ENCODE measurements at places on chromosomes 7 and 10. TPM values are rescaled to one million over a fixed set of nuclear protein-coding genes. Genes with fewer than 3 reads are reported as not detected.
A peak's percentile ranks its signal among the peaks of the same experiment; 100 is the strongest.

Gene AFAP1L2
- 8.8 TPM for total RNA-seq

Gene KAZALD1
- 1.9 TPM for total RNA-seq

Gene TMEM229A
- total RNA-seq, result not detected

Gene NODAL
- total RNA-seq, result not detected

Gene ASAH2
- total RNA-seq, result 6.0 TPM

Gene HOXA11
- total RNA-seq, result 0.20 TPM

Gene TMEM213
- not detected for total RNA-seq

Gene CDC14C
- not detected for total RNA-seq

Gene PILRA
- total RNA-seq, result 3.7 TPM

DNA sequence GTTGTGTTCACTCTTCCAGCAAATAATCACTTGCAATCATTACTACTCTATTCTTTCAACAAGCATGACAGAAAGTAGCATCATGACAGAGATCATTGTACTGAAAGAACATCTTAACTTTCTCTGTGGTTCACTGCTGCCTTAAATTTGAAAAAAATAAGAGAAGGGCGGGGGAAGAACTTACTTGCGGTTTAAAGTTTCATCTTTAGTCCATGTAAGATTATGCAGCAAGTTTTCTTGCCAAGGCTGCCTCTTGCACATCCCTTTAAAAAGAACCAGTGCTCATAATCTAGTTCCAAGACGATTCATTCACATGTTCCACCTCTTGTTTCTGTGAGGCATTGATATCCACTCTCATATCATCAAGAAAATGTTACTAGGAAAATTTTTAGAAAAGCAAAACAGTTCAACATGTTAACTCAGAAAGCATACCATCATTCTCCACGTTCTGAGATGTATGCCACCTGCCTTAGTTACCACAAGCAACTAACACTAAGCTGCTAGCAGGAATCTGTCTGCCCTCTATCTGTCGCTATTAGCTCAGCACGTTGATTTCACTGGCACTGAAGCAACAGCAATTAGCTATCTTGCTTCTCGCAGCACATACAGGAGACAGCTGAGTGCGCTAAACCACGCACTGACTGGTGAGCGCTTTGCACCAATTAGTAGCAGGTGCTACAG lies at the start of gene PCDH15:
Gene PCDH15 (minus strand): TSS at position 491 of the 681 bp plus-strand sequence. CDS start 136,969 bp downstream, outside the sequence.
- H3K36me3 ChIP-seq, result no peaks in the 10 kb centered on the region
- no peak within 1 kb of the TSS for H3K27ac ChIP-seq
- DNase-seq, result no peak
- no peaks in the 10 kb centered on the region for H3K4me1 ChIP-seq
- H3K4me3 ChIP-seq, result no peak within 1 kb of the TSS

DNA sequence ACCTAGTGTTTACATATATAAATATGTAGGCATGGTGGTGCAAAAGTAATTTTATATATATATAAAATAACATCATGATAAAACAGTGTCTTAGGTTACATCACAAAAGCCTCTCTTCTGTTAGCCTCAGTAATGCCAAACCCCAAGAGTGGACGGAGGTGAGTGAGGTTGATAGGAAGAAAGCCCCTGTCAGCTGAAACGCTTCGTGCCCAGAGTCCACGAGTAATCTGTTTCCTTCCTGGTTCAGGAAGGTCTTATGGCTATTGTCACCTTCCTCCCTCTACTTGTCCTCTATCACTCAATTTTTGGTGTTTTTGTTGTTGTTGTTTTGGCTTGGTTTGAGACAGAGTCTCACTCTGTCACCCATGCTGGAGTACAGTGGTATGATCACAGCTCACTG lies 41.5 kb downstream of the THNSL1 start:
- no peak overlapping the region for H3K4me3 ChIP-seq
- no peaks in the 10 kb centered on the region for H3K36me3 ChIP-seq
- H3K27me3 ChIP-seq, result no peaks in the 10 kb centered on the region
- no peak for DNase-seq

DNA sequence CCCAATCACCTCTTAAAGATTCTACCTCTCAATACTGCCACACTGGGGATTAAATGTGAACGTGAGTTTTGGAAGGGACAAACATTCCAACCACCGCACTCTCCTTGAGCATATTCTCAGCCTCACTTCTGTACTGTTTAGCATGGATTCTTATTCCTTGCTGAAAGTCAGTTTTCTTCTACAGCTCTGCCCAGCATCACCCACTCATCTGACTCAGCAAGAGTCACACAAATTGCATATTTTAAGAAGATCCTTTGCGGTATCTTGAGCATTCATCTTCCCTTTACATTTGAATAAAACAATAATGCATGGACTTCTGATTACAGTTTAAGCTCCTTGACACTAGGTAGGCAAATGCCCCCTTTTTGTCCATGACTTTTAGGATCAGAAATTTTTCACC lies 251.6 kb upstream of the MKLN1 start:
- no peak overlapping the region for H3K27ac ChIP-seq
- no peaks in the 10 kb centered on the region for H3K36me3 ChIP-seq

GRCh38 chr7:158803367-158803969 lies 25.8 kb downstream of the ESYT2 start:
- no peaks in the 10 kb centered on the region for H3K27me3 ChIP-seq
- H3K4me1 ChIP-seq, result peaks cover 33% of the 10 kb centered on the region
- peak overlapping the region; percentile 21 for H3K27ac ChIP-seq
- peaks cover 5% of the 10 kb centered on the region for H3K36me3 ChIP-seq

DNA sequence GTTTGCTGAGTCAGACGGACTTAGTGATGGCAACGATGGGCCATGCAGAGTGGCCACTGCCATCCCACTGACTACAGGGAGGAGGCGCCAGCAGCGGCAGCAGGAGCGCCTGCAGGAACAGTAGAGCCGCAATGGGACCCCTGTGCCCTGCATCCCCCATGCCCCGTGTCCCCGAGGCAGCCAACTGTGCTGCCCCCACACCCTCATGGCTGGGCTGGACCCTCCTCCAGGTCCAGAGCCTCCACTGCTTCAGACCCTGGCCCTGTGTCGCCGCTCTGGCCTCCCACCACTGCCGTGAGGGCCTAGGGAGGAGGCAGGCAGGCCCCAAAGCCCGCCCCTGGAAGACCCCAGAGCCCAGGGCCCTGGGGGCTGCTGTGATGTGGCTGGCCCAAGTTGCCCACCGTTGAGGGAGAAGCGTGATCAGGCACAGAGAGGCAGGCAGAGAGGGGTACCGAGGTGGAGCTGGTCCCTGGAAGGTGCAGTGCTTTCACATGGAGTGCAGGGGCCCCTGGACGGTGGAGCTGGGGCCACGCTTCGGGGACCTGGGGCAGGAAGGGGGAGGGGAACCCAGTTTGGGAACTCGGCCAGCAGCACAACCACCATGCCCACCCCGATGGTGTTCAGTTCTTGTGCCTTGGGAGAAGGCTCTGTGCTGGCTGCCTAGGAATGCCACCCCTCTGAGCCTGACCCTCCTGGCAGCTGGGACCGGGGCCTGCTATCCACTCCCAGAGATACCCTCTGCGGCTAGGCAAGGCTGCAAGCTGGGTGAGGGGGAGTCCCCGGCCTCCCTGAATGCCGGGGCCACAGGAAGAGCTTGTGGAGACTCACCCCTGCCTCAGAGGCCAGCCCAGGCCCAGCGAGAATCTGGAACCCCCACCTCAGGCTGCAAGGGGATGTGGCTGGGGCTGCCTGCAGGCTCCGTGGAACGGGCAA lies 32.6 kb downstream of the DKK1 start:
- no peaks in the 10 kb centered on the region for H3K4me1 ChIP-seq
- no peak overlapping the region for H3K4me3 ChIP-seq
- H3K27me3 ChIP-seq, result no peaks in the 10 kb centered on the region

DNA sequence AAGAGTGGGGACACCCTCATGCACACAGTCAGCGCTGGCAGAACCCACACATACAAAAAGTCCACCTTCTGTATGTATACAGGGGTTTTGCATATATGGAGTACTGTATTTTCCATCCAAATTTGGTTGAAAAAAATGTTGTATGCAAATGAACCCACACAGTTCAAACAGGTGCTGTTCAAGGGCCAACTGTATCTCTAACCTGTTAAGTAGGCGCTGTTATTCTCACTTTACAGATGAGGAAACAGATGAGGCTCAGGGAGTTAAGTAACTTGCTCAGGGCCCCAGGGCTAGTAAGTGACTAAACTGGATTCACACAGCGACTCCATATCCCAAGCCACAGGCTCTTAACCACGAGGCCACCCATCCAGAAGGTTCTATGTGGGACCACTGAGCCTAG lies 69.9 kb downstream of the C10orf105 start:
- H3K27ac ChIP-seq, result no peak overlapping the region
- no peak overlapping the region for H3K4me3 ChIP-seq
- no peak for DNase-seq
- no peaks in the 10 kb centered on the region for H3K4me1 ChIP-seq
- no peaks in the 10 kb centered on the region for H3K36me3 ChIP-seq
- H3K27me3 ChIP-seq, result no peaks in the 10 kb centered on the region

DNA sequence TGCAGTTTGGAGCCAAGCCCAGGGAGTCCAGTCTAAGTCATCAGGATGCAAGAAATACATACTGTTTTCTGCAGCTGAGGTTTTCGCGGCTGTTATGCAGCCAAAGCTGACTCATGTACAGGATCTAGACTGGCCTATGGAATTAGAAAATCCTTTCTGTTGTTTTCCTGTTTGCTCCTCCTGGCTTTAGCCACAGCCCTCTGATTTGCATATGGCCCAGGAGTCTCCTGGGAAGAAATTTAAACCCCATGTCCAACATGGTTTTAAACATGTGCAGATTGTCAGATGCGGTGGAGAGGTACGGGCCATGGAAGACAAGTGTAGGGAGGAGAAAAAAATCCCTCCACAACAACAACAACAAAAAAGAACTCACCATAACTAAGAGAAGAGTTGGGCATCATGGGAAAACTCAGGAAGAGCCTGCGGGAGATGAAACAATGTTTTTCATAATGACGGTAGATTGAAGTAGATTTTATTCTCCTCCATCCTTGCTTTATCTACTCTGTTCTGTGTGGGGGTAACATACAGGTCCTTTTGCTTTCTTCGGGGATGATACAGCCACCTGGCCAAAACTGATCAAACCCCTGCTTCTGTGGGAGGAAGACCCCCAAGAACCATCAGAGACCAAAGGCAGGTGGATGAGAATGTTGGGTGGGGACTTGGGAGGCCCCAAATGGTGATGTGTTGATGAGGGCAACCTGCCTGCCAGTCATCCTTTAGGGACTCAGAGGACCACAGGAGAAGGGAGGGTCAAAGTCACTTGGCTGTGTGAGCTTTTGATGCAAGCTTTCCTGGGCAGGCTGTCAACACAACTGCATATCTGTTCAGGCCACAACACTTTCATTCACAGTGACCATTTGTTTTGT lies 29.8 kb upstream of the GNA12 start:
- no peaks in the 10 kb centered on the region for H3K36me3 ChIP-seq
- peaks cover 20% of the 10 kb centered on the region for H3K4me1 ChIP-seq
- H3K27ac ChIP-seq, result peak overlapping the region; percentile 57
- DNase-seq, result no peak
- H3K27me3 ChIP-seq, result peaks cover 7% of the 10 kb centered on the region

DNA sequence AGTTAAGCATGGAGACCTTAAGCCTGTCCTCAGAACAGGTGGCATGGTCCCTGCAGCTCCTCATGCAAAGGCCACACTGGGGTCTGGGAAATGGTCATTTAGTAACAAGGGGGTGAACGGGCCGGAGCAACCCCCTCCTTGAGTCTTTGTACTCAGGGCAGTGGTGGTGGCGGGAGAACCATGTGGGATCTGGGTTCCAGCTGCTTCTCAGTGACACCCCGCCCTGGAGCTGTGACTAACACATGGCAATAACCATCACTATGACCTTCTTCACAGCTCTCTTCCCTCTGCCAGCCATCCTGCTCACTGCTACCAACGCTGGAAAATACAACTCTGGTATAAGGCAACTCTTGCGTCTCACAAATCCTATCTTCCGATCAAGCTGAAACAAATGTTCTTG lies 203.4 kb upstream of the FRMD4A start:
- peak overlapping the region; percentile 87 for H3K27ac ChIP-seq
- no peaks in the 10 kb centered on the region for H3K27me3 ChIP-seq
- peaks cover 70% of the 10 kb centered on the region for H3K4me1 ChIP-seq
- H3K36me3 ChIP-seq, result peaks cover 10% of the 10 kb centered on the region
- no peak overlapping the region for H3K4me3 ChIP-seq

DNA sequence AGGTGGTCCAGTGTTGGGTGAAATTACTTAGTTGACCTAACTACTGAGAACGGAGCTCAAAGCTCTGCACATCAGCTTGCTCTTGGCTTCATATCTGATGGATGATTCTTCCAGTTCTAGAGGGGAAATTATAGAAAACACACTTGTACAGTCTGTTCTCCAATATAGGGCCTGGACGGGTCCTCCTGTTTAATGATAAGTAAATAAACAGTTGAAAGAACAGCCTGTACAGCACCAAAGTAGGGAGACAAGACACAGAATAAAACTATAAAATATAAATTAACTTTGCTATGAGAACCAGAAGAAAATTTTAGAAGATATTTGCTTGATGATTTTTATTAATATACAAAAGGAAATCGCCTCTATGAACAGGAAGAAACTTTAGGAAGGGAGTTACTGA lies 271.7 kb downstream of the STK31 start:
- H3K4me1 ChIP-seq, result no peaks in the 10 kb centered on the region
- H3K27me3 ChIP-seq, result peaks cover 21% of the 10 kb centered on the region
- no peak for DNase-seq
- peaks cover 8% of the 10 kb centered on the region for H3K36me3 ChIP-seq
- H3K4me3 ChIP-seq, result no peak overlapping the region

- no peak overlapping the region for H3K27ac ChIP-seq
- H3K4me1 ChIP-seq, result no peaks in the 10 kb centered on the region
- H3K4me3 ChIP-seq, result no peak overlapping the region
- no peaks in the 10 kb centered on the region for H3K27me3 ChIP-seq
- no peak for DNase-seq
- no peaks in the 10 kb centered on the region for H3K36me3 ChIP-seq
Observed at GRCh38 chr7:154656618-154657017, 346.3 kb downstream of the PAXIP1 start.

DNA sequence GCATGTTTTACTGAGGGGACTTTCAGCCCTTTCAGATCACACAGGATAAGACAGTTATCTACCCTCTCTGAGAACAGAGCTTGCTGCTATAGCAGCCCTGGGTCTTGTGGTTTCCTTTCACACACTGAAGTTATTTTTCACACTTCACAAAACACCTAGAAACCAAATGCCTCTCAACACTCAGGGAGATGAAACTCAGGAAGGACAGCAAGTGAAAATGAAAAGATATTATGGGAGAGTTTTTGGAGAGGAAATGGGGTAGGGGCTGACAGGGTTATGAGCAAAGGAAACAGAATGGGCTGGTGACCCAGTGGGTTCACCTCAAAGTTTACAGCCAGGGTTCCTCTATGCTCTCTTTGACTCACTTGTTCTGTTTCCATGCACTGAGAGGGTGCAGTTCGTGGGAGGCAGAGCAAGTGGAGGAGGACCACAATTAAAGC lies 17.0 kb upstream of the GIMAP2 start:
- H3K4me1 ChIP-seq, result peaks cover 81% of the 10 kb centered on the region
- peak; percentile 85 for DNase-seq
- H3K27me3 ChIP-seq, result no peaks in the 10 kb centered on the region
- H3K4me3 ChIP-seq, result peak overlapping the region; percentile 81
- peak overlapping the region; percentile 97 for H3K27ac ChIP-seq

All from natural killer cell treated with Interleukin-12 subunit alpha and Interleukin-12 subunit beta and Interleukin-15 and Interleukin-18, amount 100 ng/mL, for 72 hours (primary cell).